ENCODE measurements at places on chromosomes 1 and 21.

- DNase-seq, result no peak
Observed at GRCh38 chr1:25039229-25039628, 109.2 kb upstream of the RUNX3 start.

GRCh38 chr1:69256036-69256435 is 311.7 kb upstream of the LRRC7 start:
- no peak for DNase-seq

- DNase-seq, result no peak
Observed at GRCh38 chr21:15468368-15468767, 261.4 kb upstream of the USP25 start.

DNA sequence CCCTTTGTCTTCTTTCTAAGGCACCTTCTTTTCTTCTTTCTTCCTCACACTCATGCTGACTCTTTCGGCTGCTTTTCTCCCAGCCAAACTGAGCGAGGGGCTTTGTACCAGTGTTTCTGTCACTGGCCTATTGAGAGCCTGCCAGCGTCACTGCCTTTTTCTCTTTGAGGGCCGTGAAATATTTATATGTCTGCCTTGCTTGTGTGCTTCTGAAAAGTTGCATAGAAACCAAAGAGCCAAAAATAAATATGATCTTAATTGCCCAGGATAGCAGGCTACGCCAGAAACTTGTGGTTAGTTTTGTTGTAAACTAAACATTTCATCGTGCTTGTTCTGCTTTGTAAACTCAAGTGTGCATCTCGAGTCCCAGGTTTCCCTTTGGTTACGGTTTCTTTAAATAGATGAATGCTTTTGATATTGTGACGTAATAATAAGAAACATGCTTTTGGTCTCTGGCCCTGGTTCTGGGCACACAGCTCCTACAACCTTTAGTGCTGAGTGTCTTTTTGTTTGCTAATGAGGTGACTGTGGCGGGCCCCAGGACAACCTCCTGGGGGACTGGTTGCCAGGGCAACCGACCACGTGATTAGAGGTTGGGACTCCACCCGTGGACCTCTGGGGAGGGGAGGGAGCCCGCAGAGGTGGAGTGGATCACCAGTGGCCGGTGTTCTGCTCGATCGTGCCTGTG is 10.8 kb downstream of the SLC37A1 start:
- peak; percentile 25 for DNase-seq

DNA sequence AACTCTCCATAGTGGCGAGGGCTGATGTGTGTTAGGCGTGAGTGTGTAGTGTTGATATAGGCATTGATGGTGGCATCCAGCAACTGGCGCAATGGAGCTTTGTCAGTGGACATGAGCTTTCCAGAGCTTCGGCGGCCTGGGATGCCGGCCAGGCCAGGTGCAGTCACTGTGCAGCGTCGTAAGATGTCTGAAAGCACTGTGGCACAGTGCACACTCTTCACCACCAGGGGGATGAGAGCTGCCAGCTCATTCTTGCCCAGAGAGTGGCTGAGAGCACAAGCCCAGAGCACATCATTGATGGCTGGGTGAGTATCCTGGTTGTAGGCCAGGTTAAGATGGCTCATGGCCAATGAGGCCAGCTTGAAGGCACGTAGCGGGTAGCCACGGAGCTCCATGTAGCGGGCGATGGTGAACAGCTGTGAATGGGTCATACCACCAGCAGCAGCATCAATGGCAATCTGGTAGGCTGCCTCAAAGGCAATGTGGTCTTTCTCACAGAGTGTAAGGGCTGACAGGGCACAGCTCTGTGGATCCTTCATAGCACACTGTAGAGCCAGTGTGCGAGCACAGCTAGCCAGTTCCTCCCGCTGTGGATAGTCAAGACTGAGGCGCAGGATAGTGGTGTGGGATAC is 6.7 kb downstream of the UROD start:
- DNase-seq, result peak; percentile 56

DNA sequence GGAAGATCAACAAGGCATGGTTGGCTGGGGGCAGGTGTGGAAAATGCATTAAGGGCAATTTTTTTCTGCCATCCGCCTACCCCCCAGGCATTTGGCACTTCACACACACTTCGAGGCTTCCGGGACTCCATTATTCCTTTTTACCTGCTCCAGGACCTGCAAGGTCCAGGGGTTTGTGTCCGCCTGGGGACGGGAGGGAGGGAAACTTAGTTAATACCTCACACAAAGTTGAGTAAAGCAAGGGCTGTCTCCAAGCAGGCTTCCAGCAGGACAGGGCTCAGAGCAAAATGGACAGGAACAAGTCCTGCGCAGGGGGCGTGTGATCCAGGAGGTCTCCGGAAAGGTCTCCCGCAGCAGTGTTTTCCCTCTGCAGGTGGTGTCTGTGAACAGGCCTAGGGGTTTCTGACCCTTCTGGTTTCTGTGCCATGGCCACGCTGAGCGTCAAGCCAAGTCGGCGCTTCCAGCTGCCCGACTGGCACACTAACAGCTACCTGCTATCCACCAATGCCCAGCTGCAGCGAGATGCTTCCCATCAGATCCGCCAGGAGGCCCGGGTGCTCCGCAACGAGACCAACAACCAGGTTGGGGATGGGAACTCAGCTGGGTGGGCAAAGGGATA is 712 bp downstream of the TEKT2 start:
- DNase-seq, result no peak

DNA sequence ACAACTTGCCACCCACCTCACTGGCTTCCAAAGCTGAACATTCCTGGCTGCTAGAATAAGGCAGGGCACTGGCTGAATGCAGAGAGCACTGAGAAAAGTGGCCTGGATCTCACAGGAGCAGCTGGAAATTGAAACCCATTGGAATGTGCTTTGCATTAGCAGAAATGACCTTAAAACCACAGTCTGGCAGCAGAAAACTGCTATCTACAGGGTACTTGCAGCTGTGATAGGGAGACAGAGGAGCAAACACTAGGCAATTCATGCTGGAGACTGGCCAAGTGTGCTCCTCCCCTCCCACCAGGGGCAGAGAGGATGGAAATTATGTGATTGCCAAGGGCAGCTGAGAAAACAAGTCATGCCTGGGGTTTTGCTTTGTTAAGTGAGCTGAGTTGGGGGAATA is 47.2 kb downstream of the HSD3B1 start:
- DNase-seq, result no peak

- DNase-seq, result no peak
Observed at GRCh38 chr21:38229260-38229877, 27.4 kb upstream of the KCNJ15 start.

DNA sequence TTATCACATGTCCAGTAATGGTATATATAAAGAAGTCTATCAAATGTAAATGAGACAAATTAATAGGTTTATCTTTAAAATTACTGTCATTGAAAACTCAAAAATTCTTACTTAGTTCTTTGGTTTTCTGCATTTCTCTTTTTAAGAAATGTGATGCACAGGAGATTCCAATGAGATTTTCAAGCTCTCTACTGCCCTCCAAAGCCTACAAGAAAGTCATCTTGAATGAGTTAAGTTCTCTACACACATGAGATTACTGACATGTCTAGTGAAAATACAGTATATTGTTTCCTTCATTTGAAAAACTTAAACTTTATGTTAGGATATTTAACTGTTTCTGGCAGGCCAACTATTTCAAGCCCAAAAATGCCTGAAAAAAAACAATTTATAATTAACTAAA is 68.8 kb downstream of the ITGB3BP start:
- DNase-seq, result no peak

- DNase-seq, result no peak
Observed at GRCh38 chr1:41005876-41006275, 15.6 kb downstream of the SLFNL1 start.

GRCh38 chr21:39976800-39977199 is 109.6 kb downstream of the PCP4 start:
- no peak for DNase-seq
